Activated T-helper 17 cell treated with anti-CD3 and anti-CD28 coated beads, Interleukin-2, amount 50 U/mL, for 72 hours (primary cell): ENCODE measurements at places on chromosomes 2 and 18.

DNA sequence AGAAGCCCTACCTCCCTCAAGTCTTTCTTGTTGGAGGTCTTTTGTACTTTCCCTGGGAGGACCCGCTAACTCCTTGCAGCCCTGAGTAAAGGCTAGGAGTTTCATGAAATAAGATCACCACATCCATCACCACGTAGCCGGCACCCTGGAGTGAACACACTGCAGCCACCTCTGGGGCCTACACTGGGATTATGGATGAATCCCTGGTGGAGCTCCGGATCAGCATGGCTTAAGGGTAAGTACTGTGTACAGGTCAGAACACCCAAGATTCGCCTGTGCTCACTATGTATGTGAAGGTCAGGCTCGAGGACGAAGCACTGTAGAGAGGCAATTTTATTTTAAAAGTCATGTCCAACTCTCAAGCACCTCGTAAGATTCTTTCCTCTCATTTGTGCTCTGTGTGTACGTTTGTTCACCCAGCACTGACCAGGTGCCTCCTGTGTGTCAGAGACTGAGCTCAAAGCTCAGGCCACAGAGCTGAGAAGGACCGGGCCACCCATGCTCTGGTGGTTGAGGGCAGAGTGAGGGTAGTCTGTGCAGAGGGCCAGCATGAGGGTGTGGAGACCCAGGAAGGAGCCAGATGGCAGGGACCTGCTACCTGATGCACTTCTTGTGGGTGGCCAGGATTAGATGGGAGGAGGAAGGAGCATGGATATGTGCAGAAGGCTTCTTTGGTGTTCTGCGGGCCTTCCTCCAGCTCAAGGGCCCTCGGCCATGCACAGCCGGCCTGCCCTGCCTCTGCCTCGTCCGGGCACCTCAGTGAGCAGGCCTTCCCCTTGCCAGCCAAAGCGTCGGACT is 66.7 kb upstream of the TFCP2L1 start:
- ATAC-seq: no peak

GRCh38 chr18:29874519-29875098 is 1167.9 kb downstream of the DSC3 start:
- no peak for ATAC-seq

DNA sequence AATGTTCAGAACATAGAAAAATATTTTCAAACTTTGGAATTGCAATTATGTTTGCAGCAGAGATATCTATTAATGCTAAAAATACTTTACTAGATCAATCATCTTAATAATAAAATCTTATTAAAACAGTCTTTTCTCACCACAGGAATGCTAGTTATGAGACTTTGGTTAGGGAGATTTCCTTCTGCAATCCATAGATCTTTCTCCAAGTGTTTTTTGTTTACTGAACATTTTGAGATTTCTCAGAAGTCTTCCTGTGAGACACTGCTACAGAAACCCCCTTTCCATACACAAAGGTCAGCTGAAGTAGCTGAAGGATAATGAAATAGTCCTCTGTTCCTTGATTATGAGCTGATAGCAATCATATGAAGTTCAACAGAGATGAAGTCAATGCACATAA is 59.4 kb upstream of the RAPH1 start:
- no peak for ATAC-seq

GRCh38 chr2:144520756-144521487 is 1.0 kb upstream of the ZEB2 start:
- no peak for ATAC-seq
